Amniotic stem cell (primary cell): ENCODE measurements at places on chromosomes 12 and 14.

DNA sequence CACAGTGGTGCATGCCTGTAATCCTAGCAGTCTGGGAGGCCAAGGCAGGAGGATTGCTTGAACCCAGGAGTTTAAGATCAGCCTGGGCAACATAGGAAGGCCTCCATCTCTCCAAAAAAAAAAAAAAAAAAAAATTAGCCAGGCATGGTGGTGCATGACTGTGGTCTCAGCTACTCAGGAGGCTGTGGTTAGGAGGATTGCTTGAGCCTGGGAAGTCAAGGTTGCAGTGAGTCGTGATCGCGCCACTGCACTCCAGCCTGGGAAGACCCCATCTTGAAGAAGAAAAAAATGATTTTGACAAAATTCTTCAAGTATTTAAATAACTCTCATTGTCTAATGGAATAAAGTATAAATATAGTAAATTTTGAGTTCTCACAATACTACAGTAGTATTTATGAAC is 219.2 kb upstream of the SSTR1 start:
- DNase-seq = no peak

GRCh38 chr14:56742391-56742878 is 67.8 kb downstream of the OTX2 start:
- no peak for DNase-seq

DNA sequence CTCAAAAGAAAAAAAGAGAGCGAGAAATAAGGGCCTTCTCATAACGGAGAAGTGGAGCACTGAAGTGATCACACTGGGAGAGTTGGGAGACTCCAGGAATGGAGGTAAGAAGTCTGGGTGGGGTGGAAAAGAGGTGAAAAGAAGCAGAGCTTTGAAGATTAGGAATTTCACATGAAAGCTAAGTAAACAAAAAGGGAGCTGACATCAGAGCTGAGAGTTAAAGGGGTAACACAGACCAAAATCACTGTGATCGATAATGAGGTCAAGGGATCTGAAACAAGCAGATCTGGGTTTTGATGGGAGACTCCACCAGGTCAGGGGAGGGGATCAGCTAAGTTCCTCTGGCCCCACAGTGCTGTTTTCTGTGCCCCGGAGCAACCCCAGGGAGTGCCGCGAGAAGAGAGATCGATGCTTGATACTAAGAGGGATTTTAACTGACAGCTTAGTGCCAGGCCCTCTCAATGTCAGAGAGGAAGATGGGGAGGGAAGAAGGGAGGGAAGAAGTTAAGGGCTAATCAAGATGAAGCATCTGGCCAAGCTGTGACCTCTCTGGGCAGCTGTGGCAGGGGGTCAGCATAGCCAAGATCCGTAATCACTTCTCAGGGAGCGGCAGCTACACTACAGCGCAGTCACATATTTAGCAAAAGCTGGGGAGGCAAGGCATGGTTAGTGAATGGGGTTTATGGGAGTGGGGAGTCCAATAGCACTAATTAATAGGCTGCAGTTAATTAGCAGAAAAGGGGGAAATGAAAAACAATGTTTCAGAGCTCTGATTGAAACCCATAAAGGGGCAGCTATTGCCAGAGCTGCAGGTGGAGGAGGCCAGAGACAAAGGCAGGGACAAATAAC is 8.0 kb downstream of the AQP6 start:
- no peak for DNase-seq

DNA sequence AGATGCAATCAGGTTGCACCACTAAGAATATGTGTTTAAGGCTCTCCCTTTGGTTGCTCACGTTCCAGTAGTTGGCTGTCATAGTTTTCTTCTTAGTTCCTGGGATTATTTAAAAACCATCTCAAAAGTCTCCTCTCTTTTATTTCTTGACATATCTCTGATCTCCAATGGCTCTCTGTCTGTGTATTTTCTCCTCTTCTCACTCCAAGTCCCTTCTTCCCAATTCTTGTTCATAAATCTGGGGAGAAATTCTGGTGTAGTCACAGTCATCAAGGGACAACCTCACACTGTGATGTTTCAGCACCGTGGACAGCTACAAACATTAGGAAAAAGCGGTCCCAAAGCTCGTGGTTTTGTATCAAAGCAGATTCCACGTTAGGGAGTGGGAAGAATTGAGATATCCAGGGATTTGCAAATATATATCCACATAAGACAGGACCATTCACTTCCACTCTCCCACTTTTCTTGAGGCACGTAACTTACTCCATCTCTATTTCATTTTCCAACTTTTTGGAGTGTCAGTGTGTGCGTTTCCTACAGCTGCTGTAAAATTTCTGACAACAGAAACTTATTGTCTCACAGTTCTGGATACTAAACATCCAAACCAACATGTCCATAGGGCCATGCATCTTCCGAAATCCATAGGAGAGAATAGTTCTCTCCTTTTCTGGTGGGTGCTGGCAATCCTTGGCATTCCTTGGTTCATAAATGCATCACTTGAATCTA is 80.6 kb upstream of the TMEM233 start:
- DNase-seq = no peak

GRCh38 chr12:116150452-116150851 is 127.0 kb downstream of the MED13L start:
- no peak for DNase-seq

GRCh38 chr12:78571953-78572352 is 292.6 kb upstream of the SYT1 start:
- no peak for DNase-seq

- no peak for DNase-seq
Observed at GRCh38 chr12:80860206-80860605, 77.5 kb downstream of the LIN7A start.

- DNase-seq = no peak
Observed at GRCh38 chr12:89383235-89384049, 31.1 kb upstream of the DUSP6 start.

- DNase-seq = no peak
Observed at GRCh38 chr12:123731596-123731995, 19.4 kb downstream of the ATP6V0A2 start.

GRCh38 chr12:109783965-109784244 is 49.3 kb downstream of the TRPV4 start:
- no peak for DNase-seq

GRCh38 chr12:98990648-98991047 is 345.6 kb downstream of the APAF1 start:
- no peak for DNase-seq
